H7 (cell line): ENCODE measurements at places on chromosomes 13 and 19. TPM values are rescaled to one million over a fixed set of nuclear protein-coding genes. Genes with fewer than 3 reads are reported as not detected.
A peak's percentile ranks its signal among the peaks of the same experiment; 100 is the strongest.

S1PR4 gene
- total RNA-seq: not detected in 2 replicates

ARHGAP33 gene
- total RNA-seq: 3.7 and 6.4 TPM in 2 replicates

DAND5 gene
- total RNA-seq: 0.15 TPM in 1 of 2 replicates, not detected in the other

CLEC4G gene
- not detected in 2 replicates for total RNA-seq

STARD13 gene
- 0.73 and 3.0 TPM in 2 replicates for total RNA-seq

LILRB1 gene
- total RNA-seq: not detected in 2 replicates

ZNF549 gene
- 3.6 and 5.6 TPM in 2 replicates for total RNA-seq

GRCh38 chr19:18419699-18420460, 682 bp downstream of the SSBP4 start:
- peak; percentile 88 for DNase-seq

DNA sequence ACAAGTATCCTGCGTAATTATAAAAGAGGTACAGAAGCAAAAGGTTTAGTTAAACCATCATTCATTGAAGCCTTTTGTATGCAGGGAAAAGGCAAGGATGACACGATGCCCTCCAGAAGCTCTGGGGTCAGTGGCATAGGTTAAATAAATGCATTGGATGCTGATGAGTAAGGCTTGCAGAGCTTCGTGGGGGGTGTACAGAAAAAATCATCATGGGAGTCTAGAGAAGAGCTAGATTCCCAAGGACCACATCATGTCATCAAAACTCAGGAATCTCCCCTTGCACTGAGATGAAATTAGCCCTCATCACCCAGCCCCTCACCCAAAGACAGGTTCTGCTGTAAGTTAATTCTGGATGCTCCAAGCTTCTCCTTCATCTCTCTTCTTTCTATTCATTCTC, 8.3 kb downstream of the FPR1 start:
- no peak for DNase-seq

GRCh38 chr13:39266426-39266825, 228.2 kb downstream of the NHLRC3 start:
- DNase-seq: no peak

GRCh38 chr13:99417201-99418102, 83.8 kb upstream of the TM9SF2 start:
- peak; percentile 83 for DNase-seq

DNA sequence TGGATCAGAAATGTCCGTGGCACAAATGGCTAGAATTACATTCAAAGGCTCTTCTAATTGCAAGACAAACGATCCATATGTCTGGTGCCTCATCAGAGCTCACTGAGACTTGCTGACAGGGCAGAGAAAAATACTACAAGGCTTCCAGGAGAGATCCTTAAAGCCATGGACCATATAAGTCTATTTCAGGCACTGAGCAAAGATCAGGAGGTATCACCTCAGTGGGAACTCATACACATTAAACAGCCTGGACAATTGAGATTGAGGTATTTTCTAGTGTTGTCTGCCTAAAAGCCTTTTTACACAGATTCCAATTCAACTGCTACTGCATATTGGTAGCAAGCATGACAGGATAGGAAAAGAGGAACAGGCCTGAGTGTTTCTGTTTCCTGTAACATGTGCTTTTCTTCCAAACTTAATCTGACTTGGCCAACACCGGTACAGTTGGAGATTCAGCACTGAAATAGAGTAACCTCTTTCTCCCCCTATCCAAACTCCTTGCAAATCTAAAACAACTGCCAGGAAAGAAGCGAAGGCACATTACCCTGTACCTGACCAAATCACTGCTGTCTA, 65.9 kb downstream of the SERP2 start:
- no peak for DNase-seq

GRCh38 chr19:32866061-32866460, 3.5 kb downstream of the SLC7A9 start:
- peak; percentile 33 for DNase-seq

GRCh38 chr13:23979361-23980159, 82.3 kb upstream of the C1QTNF9B start:
- DNase-seq: peak; percentile 88

DNA sequence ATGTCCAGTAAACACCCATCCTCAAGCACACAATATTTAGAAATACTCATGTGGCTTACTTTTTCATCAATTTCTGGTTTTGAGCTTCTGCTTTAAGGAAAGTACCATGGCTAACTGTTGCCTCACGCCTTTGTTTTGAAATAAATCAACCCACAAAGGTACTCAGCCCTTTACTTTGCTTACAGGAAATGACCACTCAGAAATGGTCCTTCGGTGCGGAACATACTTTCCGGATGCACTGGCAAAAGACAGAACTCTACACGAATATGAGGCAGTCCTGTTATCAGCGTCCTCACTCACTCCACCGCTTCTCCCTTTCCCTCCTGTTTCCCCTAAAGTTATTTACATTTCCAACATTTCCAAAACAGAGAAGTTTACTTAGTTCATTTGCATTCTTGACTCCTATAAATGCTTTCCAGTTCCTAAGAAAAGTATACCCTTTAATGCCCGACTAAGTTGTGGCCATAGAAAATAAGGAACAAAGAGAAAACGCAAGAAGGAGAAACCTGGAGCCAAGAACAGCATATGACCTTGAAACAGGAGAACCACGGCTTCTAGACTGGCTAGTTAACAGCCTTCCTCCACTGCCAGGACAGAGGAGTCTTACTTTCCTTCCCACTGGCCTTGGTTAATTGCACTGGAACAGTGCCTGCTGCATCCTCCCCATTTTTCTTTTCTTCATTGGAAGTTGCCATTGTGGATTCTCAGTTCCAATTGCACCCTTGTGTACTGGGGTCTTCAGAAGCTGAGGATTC, 10.6 kb downstream of the FPR2 start:
- DNase-seq: no peak

DNA sequence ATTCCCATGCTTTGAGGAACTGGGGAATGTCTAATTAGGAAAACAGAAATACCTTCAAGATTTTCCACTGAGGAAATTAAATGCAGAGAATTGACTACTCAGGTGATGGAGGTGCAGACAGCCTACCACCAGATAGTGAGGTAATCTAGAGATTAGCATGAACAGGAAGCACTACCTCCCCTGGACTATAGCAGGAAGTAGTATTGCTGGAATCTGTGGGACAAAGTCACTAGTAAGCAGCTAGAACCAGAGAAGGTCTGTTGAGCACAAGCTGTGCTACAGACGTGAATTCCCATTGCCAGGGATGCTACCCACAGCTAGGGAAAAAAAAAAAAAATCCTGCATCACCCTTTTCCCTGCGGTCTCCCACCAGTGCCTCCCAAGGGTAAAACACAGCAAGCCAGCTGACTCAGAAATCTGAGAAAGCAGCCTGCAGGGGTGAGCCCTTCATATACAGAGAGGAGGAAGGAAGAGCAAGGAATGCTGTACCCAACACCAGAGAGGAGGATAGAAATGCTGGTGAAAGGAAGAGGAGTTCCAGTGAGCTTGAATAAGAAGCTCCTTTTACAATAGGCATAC, 10.2 kb downstream of the ENOX1 start:
- DNase-seq: no peak

GRCh38 chr13:59280297-59280696, 883.4 kb downstream of the DIAPH3 start:
- DNase-seq: no peak

DNA sequence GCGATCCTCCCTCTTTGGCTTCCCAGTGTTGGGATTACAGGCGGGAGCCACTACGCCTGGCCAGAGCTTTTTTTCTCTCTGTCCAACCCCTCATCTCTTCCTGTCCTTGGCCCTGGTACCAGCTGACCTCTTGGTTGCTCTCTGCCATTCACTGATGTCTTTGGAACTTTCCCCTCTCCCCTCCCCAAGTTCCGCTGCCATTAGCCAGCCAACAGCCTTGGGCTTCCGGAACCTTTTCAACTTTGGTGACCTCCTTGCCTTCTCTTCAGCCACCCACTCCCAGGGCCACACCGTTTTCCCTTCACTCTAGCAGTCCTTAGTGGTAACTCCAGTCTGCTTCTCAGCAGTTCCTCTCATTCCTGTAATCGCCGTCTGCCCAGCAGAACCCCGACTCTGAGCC, 4.3 kb downstream of the WTIP start:
- no peak for DNase-seq
